HCEC 1CT (cell line): ENCODE measurements at places on chromosomes 12 and 14.

GRCh38 chr12:113875691-113876090 lies 90.4 kb downstream of the RBM19 start:
- no peak for DNase-seq

DNA sequence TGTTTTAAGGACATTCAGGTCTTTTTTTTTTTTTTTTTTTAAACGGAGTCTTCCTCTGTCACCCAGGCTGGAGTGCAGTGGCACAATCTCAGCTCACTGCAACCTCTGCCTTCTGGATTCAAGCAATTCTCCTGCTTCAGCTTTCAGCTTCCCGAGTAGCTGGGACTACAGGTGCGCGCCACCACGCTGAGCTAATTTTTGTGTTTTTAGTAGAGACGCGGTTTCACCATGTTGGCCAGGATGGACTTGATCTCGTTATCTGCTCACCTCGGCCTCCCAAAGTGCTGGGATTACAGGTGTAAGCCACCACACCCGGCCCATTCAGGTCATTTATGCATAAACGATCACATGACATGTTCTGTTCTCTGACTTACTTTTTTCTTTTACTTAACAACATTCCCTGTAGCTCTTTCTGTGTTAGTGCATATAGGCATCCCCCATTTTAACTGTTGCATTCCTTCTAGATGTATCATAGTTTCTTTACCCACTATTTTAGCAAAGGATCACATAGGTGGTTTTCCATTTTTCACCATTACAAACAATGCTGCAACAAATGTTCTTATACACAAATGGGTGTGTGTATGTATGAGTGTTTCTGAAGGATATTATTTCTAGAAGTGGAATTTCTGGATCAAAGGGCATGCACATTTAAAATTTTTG lies 74.2 kb downstream of the ARF6 start:
- DNase-seq: no peak

DNA sequence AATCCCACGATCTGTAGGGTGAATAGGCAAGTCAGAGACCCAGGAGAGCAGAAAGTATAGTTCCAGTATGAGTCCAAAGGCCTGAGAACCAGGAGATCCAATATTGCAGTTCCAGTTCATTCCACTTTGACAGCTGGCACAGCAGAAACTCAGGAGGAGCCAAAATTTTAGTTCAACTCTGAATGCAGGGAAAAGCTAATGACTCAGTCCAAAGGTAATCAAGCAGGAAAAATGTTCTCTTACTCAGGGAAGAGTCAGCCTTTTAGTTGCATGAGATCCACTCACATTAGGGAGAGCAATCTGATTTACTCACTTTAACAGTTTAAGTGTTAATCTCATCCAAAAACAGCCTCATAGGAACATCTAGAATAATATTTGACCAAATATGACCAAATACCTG lies 130.2 kb upstream of the LRFN5 start:
- DNase-seq: no peak

- DNase-seq: no peak
Observed at GRCh38 chr14:55054098-55054497, 2.7 kb downstream of the MAPK1IP1L start.

- DNase-seq: no peak
Observed at GRCh38 chr12:98514982-98515286, 456 bp upstream of the TMPO start.

- no peak for DNase-seq
Observed at GRCh38 chr12:56346675-56347074, 8.0 kb downstream of the IL23A start.

DNA sequence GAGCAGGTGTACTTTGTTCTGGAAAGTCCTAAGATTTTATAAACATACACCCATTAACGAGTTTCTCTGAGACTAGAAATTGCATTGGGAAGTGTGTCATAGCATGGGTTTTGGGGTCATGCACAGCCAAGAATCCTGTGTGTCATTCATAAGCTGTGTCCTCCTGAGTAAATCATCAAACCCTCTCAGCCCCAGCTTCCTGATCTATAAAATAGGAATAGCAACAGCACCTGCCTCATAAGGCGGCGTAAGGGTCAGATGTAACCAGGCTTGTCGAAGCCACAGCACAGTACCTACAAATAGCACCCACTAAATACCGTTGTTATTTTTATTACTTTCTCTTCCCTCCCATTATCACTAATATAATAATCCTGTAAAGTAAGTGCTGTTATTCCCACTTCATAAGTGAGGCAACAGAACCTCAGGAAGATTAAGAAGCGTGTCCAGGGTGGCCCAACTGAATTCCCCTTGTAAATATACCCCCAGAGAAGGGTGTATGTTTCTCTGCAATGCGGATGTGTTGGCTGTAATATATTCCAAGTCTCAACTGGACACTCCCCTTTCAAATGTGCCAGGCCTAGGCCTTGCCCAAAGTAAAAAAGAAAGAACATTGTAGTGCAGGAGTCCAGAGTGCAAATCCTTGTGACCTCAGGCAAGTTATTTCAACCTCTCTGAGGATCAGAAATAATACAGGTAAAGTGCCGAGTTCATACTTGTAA lies 188.3 kb upstream of the BCL2L14 start:
- no peak for DNase-seq

DNA sequence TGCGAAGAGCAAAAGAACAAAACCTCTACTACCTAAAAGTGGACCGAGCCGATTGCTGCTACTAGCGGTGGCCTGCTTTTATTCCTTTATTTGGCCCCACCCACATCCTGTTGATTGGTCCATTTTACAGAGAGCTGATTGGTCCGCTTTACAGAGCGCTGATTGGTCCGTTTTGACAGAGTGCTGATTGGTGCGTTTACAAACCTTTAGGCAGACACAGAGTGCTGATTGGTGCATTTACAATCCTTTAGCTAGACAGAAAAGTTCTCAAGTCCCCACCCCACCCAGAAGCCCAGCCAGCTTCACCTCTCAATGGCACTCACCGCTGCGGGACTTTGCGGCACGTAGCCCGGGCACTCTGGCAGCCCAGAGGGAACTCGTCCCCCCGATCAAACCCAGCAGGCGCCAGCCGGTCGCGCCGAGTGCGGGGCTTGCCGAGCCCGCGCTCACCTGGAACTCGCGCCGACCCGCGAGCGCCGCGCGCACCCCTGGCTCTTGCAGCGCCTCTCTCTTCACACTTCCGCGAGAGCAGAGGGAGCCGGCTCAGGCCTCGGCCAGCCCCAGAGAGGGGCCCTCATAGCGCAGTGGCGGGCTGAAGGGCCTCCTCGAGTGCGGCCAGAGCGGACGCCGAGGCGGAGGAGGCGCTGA lies 8.7 kb upstream of the FGD4 start:
- DNase-seq: no peak

- DNase-seq: peak; percentile 76
Observed at GRCh38 chr14:50666772-50667683, 1.1 kb downstream of the SAV1 start.
